Stimulated activated CD4-positive, alpha-beta T cell treated with anti-CD3 and anti-CD28 coated beads, TNF-alpha, amount 100 ng/mL, for 48 hours (primary cell): ENCODE measurements at places on chromosomes 2 and 18.

- DNase-seq = no peak
Observed at GRCh38 chr18:24136967-24137373, 1.9 kb upstream of the CABYR start.

GRCh38 chr18:63074981-63075404 lies 244.6 kb downstream of the BCL2 start:
- peak; percentile 33 for DNase-seq

GRCh38 chr2:240624950-240625621 lies at the start of gene GPR35:
TSS of gene GPR35 (plus strand) at chr2:240625480. CDS start at chr2:240629953, 4,473 bp downstream.
- DNase-seq = peak; percentile 73

- DNase-seq = no peak
Observed at GRCh38 chr2:8606226-8606625, 75.6 kb upstream of the ID2 start.

DNA sequence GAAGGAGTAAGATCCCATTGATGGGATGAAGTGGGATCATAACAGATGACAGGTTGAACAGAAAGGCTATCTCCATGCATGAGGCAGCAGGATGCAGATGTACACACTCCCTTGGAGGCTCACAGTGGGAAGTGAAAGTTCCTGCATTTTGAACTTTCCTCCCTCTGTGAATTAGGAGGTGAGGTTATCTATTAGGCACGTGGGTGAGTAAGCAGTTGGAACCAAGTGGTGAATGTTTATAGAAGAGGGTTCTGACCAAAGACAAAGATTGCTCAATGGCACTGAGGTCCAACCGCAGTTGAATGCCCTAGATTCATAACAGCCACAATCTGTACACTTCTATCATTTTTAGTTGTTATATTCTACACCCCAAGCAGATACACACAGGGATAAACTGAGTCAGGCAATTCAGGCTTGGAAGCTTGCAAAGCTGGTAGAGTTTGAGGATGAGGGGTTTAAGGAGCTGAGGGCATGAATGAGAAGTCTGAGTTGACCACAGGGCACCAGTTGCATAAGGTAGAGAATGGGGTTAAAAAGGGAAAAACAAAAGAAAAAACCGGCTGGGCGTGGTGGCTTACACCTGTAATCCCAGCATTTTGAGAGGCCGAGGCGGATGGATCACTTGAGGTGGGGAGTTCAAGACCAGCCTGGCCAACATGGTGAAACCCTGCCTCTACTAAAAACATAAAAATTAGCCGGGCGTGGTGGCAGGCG lies 7.1 kb upstream of the KCMF1 start:
- no peak for DNase-seq
